HS-27A (cell line): ENCODE measurements at places on chromosomes 7 and 10.
A peak's percentile ranks its signal among the peaks of the same experiment; 100 is the strongest.

GRCh38 chr10:50618624-50619023 lies 5.1 kb downstream of the SGMS1 start:
- DNase-seq = no peak

DNA sequence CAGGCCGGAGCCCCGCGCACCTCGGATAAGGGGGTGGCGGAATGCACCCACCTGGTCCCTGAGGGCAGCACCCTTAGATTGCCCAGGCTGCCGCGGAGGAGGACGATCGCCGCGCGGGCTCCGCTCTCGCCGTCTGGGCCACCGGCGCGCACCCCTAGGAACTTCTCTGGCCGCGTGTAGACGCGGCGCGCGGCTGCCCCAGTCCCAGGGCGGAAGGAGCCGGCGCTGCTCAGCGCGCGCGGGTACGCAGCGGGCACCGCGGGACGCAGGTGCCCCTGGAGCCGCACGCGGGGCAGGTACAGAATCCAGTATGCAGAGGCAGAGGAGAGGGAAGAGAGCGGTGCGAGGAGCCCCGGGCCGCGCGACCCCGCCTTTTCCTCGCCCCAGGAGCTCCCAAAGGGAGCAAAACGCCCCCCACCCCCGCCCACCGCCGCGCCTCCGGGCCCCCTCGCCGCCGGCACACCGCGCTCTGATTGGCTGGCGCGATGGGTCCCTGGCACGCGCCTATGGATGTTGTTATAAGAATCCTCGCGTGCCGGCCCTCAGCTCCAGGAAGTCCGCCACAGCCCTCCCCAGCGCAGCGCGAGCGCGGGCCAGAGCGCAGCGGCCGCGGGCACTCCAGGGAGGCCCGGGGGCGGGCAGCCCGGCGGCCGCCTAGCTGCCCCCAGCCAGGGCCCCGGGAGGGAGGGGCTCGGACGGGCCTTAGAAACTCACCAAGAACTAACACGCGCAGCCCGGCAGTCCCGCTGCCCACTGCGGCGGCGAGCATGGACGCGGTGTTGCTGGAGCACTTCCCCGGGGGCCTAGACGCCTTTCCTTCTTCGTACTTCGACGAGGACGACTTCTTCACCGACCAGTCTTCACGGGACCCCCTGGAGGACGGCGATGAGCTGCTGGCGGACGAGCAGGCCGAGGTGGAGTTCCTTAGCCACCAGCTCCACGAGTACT lies at the start of gene PTF1A:
TSS of gene PTF1A (plus strand) at position 549 of the 948 bp plus-strand sequence. CDS start at position 768, 219 bp downstream.
- DNase-seq = no peak

GRCh38 chr7:40490603-40490924 lies 355.8 kb downstream of the SUGCT start:
- DNase-seq = no peak

DNA sequence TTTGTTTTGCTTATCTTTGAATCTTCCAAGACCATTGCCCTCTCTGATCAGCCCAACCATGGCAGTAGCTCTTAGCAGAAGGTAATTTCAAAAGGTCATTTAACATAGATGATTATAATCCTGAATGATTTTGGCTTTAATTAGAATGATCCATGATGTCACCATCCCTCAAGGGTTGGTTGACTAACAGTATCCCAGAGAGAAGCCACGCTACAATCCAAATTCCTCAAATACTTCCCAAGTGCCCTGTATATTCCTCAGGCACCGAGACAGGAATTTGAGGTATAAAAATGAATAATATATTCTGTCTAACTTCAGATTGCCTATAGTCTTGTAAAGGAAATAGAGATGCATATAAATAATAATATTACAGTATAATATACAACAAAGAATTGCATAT lies 42.1 kb upstream of the TMEM196 start:
- no peak for DNase-seq

GRCh38 chr10:123563581-123563855 lies 102.6 kb upstream of the GPR26 start:
- DNase-seq = no peak

DNA sequence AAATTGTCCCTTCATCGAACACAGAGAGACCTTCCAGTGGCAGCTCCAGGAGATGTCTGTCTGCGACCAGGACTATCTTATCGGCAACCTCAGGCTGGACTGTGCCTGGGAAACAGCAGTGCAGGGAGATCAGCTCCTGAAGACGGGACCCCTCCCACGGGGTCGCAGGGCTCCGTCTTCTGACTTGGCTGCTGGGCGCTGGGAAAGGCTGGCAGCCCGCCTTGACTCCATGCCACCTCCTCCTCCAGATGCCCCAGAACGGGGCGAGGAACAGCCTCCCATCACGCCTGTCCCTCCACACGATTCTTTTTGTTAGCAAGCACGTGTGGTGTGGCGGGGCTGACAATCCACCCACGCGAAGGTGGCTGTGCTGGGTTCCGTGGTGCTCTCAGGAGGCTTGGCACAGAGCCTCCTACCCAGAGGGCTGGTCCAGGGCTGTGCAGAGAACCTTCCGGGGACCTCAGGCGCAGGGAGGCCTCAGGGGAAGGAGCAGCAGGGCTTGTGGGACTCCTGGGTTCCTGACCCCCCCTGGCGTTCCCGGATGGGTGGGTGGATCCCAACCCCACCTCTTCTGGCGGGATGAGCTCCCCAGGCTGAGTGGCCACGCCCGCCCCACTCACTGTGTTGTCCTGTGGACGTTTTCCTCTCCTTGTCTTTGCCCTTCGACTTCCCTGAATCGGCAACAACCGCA lies 47.6 kb upstream of the NKX6-2 start:
- DNase-seq = no peak

DNA sequence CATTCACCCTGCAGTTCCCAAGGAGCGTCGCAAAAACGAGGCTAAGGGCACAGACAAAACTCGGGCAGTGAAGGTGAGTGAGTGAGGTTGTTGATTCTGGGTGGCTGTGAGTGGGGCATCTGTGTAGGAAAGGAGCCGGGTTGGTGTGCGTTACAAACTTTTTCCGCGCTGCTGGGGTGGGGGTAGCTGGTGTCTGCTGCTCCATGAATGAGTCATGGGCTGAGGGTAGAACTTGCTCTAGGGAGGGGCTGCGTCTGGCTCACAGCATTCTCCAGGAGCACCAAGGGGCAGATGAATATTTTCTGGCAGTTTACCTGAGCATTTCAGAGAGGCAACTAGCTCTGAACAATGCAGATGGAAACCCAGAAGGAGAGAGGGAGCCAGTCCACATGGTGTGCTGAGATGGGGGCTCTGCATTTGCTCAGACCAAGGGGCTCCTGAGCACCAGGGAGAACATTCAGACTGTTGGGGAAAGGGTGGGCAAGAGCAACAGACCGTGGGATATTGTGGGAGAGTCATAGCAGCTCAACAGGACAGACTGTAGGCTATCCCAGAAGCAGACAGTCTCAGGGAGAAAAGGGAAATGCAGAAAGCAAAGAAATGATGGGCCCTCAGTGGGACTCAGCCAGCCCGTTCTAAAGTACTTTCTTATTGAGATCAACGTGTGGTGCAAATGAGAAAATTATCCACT lies 18.8 kb downstream of the NOBOX start:
- no peak for DNase-seq

DNA sequence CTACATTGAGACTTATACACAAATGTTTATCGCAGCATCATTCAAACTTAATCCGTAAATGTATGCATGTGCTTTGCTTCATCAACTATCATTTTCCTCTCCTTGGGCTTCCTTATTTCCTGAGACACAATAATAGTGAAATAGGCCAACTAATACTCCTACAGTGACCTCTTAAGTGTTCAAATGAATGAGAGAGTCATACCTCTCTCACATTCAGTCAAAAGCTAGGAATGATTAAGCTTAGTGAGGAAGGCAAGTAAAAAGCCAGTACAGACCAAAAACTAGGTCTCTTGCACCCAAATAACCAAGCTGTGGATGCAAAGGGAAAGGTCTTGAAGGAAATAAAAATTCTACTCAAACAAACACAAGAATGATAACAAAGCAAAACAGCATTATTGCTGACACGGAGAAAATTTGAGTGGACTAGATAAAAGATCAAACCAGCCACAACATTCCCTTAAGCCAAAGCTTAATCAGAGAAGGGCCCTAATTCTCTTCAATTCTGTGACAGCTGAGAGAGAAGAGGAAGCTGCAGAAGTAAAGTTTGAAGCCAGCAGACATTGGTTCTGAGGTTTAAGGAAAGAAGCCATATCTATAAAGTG lies 72.3 kb downstream of the GLCCI1 start:
- no peak for DNase-seq

- DNase-seq = peak; percentile 69
Observed at GRCh38 chr10:60480865-60481563, 91.3 kb upstream of the ANK3 start.

GRCh38 chr7:151851782-151852181 lies 25.1 kb downstream of the PRKAG2 start:
- DNase-seq = no peak

DNA sequence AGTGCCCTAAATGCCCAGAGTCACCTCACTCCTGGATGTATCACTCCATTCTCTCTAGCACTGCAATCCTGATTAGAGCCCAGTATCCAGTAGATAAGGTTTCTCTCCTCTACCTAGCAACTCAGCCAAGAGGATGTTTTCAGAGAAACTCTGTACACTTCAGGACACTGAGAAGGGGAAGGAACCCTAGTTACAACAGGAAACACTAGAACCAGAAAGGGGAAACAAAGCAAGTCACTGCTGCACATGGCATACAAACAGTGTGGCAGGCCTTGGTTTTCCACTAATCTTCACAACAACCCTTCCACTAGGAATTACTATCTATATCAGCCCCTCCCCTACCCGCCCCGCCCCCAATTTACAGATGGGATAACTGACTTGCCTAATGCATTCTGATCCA lies 1.6 kb downstream of the FAM204A start:
- DNase-seq = no peak

GRCh38 chr7:106273009-106273668 lies 11.6 kb downstream of the NAMPT start:
- no peak for DNase-seq

DNA sequence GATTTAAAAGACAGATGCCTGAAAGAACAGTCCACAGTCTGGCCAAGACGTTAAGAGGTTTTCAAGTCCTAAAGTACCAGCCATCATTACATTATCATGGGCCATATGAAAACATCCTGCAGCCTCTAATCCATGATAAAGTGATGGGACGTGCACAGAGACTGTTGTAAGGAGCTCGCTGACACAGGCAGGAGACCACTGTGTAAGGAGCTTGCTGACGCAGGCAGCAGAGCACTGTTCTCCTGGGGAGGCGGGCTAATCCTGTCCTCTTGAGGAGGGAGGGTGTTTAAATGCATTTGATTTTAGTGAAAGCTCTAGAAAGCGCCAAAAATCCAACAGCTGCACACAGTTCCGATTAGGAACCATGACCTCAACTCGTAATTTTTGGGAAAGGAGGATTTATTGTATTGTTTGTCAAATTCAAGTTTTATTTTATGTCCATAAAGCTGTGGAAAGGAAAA lies 16.9 kb downstream of the SVIL start:
- no peak for DNase-seq

- no peak for DNase-seq
Observed at GRCh38 chr10:44380829-44381600, 3.9 kb downstream of the CXCL12 start.

GRCh38 chr7:2515424-2516193 lies 4.0 kb upstream of the LFNG start:
- no peak for DNase-seq

GRCh38 chr10:101446071-101446470 lies 92.1 kb downstream of the BTRC start:
- no peak for DNase-seq

GRCh38 chr7:28705350-28705749 lies 252.8 kb downstream of the TRIL start:
- DNase-seq = no peak

DNA sequence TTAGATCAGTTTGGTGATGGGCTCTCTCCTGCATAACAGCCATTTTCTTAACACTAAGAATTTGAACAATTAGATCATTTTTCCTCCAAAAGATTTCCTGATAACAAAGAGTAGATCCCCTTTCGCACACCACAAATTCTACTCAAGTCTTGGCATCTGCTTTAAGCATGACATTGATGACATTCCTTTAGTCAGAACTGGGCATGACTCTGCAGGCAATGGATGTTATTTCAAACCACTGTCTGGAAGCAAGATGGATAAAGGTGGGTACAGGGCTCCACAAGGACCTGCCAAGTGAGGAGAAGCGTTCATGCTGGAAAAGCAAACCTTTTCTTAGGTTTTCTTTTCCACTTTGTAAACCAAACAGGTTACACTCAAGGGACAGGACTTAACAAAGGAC lies 123.5 kb downstream of the GLCCI1 start:
- no peak for DNase-seq

DNA sequence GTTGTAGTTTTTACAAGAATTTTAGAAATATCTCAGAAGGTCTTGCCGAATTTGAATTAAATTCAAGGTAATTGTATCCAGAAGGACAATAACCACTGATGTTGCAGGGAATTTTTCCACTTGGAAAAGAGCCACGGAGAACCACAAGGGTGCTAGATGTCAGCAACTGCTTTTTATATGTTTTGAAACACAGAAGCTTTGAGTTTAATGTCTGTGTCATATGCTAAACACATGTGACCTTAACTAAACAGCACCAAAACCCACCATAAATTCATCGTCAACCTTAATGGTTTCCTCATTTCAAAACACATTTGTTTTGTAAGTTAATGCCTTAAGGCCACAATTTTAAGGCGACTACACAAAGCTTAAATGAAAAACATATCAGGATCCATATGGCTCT lies 106.9 kb downstream of the COL28A1 start:
- DNase-seq = peak; percentile 30

DNA sequence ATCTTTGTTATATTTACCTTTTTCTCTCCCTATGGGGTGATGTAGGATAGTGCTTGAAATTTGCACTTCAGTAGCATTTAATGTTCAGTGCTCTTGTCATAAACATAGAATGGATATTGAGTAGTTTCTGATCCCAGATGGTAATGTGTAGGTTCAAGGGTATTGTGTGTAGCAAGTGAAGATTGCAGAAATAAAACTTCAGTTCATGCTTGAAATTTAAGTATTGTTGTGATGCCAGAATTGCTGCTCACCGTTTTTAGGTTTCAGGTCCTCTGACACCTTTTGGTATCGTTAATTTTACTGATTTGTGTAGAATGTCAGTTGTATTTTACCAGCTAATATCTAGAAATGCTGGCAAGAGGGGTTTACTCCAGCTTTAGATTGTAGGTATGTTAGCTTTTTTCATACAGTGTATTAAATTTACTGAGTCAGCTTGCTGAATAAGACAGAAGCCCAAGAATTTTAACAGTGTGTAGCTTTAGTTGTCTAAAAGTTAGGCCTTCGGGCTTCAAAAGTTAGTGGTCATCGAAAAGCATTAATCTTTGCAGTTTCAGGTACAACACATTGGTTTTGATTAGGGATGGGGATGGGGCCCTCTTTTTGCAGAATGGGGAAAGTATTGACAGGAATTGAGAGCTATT lies 1.9 kb downstream of the PTEN start:
- DNase-seq = no peak

DNA sequence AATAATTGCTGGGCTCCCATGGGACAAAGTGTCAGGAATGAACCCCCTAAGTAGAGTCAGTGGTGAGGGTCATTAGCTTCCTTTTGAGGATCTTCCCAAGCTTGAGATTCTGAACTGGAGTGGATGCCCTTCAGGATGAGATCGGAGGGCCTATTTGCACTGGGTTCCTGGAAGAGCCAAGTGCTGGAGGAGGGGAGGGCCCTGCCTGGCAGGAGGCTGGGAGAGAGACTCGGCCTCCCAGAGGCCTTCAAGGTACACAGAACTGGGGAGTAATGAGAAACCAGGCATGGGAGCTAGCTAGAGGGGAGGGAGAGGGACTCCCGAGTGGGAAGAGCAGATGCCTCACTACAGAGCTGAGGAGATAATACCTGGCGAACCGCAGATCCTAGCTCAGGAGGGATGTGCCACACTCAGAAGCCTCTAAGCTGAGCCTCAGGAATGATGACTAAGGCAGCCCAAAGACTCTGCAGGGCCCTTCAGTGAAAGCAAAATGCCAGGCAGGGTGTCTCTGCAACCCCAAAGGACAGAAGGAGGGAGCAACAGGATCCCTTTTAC lies 9.4 kb downstream of the PDAP1 start:
- no peak for DNase-seq

- no peak for DNase-seq
Observed at GRCh38 chr10:26977635-26978034, 116.9 kb upstream of the ABI1 start.
